ENCODE measurements at places on chromosomes 7 and 10. TPM values are rescaled to one million over a fixed set of nuclear protein-coding genes. Genes with fewer than 3 reads are reported as not detected.

Gene PLEKHA8
- 9.4 TPM for total RNA-seq

GRCh38 chr10:117736655-117737054 is 194.1 kb downstream of the EMX2 start:
- no peaks in the 10 kb centered on the region for H3K4me1 ChIP-seq
- no peak overlapping the region for H3K27ac ChIP-seq
- H3K36me3 ChIP-seq, result no peaks in the 10 kb centered on the region
- H3K4me3 ChIP-seq, result no peak overlapping the region
- H3K27me3 ChIP-seq, result peaks cover 29% of the 10 kb centered on the region

DNA sequence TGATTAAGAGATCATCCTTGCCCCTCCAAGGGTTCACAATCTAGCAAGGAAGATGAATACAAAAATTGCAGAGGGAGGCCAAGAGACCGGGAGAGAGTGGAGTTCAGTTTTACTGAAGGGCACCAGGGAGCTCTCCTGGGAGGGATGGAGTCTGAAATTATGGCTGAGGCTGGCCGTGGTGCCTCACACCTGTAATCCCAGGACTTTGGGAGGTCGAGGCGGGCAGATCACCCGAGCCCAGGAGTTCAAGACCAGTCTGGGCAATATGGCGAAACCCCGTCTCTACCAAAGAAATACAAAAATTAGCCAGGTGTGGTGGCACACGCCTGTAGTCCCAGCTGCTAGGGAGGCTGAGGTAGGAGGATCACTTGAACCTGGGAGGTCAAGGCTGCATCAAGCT is 51.4 kb upstream of the MXI1 start:
- H3K27ac ChIP-seq, result no peak overlapping the region
- no peak overlapping the region for H3K4me3 ChIP-seq
- H3K4me1 ChIP-seq, result peaks cover 19% of the 10 kb centered on the region
- DNase-seq, result no peak
- H3K36me3 ChIP-seq, result no peaks in the 10 kb centered on the region

DNA sequence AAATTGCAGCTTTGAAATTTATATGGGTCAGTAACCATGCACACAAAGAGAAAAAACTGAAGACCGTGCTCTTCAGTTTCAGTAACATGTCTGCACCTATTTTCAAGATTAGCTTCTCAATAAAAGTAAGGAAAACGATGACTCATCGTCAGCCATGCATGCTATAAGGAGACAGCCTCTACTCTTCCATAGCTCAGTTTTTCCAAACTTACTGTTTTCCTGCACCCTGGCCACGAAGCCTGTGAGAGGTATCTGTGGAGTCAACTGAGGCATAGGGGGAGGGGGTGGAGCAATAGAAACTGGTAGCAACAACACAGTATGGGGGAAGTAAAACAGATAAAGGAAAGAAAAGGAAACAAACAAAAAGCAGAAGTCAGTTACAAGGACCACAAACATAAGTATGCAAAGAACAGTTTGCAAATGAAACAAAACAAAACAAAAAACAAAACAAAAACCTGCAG is 58.0 kb downstream of the PDSS1 start:
- no peak overlapping the region for H3K4me3 ChIP-seq

- no peak overlapping the region for H3K4me3 ChIP-seq
- peaks cover 44% of the 10 kb centered on the region for H3K36me3 ChIP-seq
- DNase-seq, result peak; percentile 16
- H3K27ac ChIP-seq, result no peak overlapping the region
- H3K27me3 ChIP-seq, result no peaks in the 10 kb centered on the region
Measured at GRCh38 chr10:14904316-14904732, 25.7 kb downstream of the SUV39H2 start.

DNA sequence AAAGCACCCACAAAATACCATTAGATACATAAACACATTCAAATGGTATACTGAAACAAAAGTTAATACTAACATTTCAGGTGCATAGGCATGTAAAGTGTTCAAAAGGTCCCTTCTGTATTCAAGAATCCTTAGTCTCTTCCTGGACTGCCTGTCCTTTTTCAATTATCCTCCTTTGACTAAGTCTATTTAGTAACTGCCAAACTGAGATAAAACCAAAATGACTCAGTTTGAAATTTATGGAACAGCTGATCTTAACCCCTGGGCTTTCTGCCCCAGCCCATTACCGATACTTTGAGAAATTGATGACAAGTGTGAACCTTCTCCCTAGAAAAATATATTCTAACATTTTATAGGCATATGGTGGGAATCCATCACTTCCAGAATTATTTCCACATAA is 5.4 kb downstream of the EPC1 start:
- no peak for DNase-seq
- H3K27ac ChIP-seq, result peak overlapping the region; percentile 73
- H3K27me3 ChIP-seq, result no peaks in the 10 kb centered on the region
- H3K4me3 ChIP-seq, result peak overlapping the region; percentile 37
- H3K36me3 ChIP-seq, result peaks cover 36% of the 10 kb centered on the region
- H3K4me1 ChIP-seq, result peaks cover 80% of the 10 kb centered on the region

GRCh38 chr7:80263821-80264220 is 129.2 kb downstream of the GNAI1 start:
- no peaks in the 10 kb centered on the region for H3K4me1 ChIP-seq
- no peak overlapping the region for H3K27ac ChIP-seq
- H3K4me3 ChIP-seq, result no peak overlapping the region
- no peaks in the 10 kb centered on the region for H3K36me3 ChIP-seq

- no peak overlapping the region for H3K27ac ChIP-seq
- no peaks in the 10 kb centered on the region for H3K36me3 ChIP-seq
- no peak overlapping the region for H3K4me3 ChIP-seq
- peaks cover 5% of the 10 kb centered on the region for H3K27me3 ChIP-seq
- H3K4me1 ChIP-seq, result no peaks in the 10 kb centered on the region
- DNase-seq, result no peak
Measured at GRCh38 chr7:137667633-137668387, 179.0 kb downstream of the DGKI start.

GRCh38 chr7:30112103-30112713 is 22.6 kb upstream of the MTURN start:
- H3K4me1 ChIP-seq, result peaks cover 5% of the 10 kb centered on the region
- peak; percentile 12 for DNase-seq
- H3K4me3 ChIP-seq, result no peak overlapping the region
- H3K36me3 ChIP-seq, result peaks cover 6% of the 10 kb centered on the region
- H3K27me3 ChIP-seq, result no peaks in the 10 kb centered on the region

- no peak overlapping the region for H3K4me3 ChIP-seq
- no peaks in the 10 kb centered on the region for H3K4me1 ChIP-seq
- H3K27ac ChIP-seq, result no peak overlapping the region
- H3K27me3 ChIP-seq, result peaks cover 5% of the 10 kb centered on the region
- no peak for DNase-seq
Measured at GRCh38 chr7:30965372-30965771, 1.6 kb downstream of the GHRHR start.

GRCh38 chr7:101884671-101885596 is 67.5 kb downstream of the CUX1 start:
- peak; percentile 30 for DNase-seq
- no peaks in the 10 kb centered on the region for H3K36me3 ChIP-seq
- H3K27me3 ChIP-seq, result no peaks in the 10 kb centered on the region
- H3K27ac ChIP-seq, result no peak overlapping the region

DNA sequence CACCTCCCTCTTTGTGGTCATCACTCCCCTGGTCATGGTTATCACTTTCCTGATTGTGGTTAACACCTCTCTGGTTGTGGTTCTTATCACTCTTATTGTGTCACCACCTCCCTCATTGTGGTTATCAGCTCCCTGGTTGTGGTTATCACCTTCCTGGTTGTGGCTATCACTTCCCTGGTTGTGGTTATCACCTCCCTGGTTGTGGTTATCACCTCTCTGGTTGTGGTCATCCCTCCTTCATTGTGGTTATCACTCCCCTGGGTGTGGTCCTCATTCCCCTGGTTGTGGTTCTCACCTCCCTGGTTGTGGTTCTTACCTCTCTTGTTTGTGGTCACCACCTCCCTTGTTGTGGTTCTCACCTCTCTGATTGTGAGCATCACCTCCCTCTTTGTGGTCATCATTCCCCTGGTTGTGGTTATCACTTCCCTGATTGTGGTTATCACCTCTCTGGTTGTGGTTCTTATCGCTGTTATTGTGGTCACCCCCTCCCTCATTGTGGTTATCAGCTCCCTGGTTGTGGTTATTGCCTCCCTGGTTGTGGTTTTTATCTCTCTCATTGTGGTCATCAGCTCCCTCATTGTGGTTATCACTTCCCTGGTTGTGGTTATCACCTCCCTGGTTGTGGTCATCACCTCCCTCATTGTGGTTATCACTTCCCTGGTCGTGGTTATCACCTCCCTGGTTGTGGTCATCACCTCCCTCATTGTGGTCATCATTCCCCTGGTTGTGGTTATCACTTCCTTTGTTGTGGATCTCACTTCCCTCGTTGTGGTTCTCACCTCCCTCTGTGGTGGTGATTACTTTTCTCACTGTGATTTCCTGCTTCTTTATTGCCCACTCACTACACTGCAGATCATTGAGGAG is 106.7 kb downstream of the GPR26 start:
- peak overlapping the region; percentile 63 for H3K4me3 ChIP-seq
- peak; percentile 24 for DNase-seq
- peak overlapping the region; percentile 82 for H3K27ac ChIP-seq
- peaks cover 14% of the 10 kb centered on the region for H3K27me3 ChIP-seq
- H3K36me3 ChIP-seq, result peaks cover 7% of the 10 kb centered on the region

DNA sequence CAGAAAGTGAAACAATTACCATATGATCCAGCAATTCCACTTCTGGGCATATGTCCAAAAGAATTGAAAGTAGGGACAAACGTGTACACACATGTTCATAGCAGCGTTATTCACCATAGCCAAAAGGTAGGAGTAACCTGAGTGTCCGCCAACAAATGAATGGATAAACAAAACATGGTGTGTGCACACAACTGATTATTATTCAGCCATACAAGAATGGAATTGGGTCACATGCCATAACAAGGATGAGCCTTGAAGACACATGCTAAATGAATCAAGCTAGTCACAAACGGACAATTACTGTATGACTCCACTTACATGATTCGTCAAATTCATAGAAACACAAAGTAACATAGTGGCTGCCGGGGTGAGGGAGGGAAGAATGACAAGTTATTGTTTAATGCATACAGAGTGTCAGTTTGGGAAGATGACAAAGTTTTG is 4.1 kb upstream of the OIT3 start:
- no peak overlapping the region for H3K4me3 ChIP-seq
- DNase-seq, result no peak
- peaks cover 8% of the 10 kb centered on the region for H3K4me1 ChIP-seq
- no peak overlapping the region for H3K27ac ChIP-seq

Gene CYP17A1
- not detected for total RNA-seq

DNA sequence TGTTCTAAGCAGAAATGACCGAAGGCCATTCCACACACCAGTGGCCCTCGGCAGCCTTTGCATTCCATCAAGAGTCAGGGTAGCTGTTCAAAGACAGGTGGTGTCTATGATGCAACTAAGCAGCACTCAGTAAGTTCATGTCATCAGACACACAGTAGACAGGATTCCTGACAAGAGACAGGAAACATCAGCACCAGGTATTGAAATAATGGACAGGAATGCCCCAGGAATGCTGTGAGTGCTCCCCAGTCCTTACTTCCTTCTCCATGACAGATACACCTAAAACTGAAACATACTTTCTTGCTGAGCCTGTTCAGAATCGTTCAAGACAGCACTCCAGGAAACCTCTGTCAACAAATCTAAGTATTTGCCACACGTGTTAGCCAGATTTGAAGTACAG is 204.4 kb downstream of the TPST1 start:
- DNase-seq, result no peak
- no peak overlapping the region for H3K4me3 ChIP-seq
- H3K36me3 ChIP-seq, result no peaks in the 10 kb centered on the region
- peaks cover 7% of the 10 kb centered on the region for H3K4me1 ChIP-seq

Gene VENTX
- total RNA-seq, result 0.12 TPM

DNA sequence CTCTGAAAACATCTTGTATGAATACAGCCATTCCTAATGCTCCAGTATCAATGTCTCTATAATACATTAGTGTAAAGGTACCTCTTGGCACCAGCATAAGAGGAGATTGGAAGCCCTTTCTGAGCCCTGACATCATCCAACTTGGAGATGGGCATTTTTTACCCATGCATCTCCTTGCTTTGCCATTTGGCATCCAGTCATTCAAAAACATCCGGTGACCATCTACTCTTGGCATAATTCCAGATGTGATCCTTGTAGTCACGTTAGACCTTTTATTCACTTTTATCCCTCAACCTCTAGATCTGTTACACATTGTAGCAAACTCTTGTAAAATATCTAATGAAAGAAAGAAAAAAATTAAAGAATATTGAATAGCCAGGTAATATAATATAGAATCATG is 17.9 kb upstream of the SGMS1 start:
- peaks cover 16% of the 10 kb centered on the region for H3K27me3 ChIP-seq
- no peaks in the 10 kb centered on the region for H3K36me3 ChIP-seq
- DNase-seq, result no peak

GRCh38 chr7:7539152-7539551 is 3.5 kb upstream of the COL28A1 start:
- peaks cover 4% of the 10 kb centered on the region for H3K27me3 ChIP-seq
- H3K27ac ChIP-seq, result no peak overlapping the region
- no peaks in the 10 kb centered on the region for H3K36me3 ChIP-seq
- H3K4me3 ChIP-seq, result no peak overlapping the region

GRCh38 chr7:95874129-95874528 is 101.8 kb downstream of the DYNC1I1 start:
- no peak overlapping the region for H3K4me3 ChIP-seq
- no peak for DNase-seq
- H3K4me1 ChIP-seq, result no peaks in the 10 kb centered on the region
- peaks cover 9% of the 10 kb centered on the region for H3K27me3 ChIP-seq

Gene ACBD7
- 1.7 TPM for total RNA-seq

Gene RPEL1
- not detected for total RNA-seq

- no peak overlapping the region for H3K27ac ChIP-seq
- H3K4me1 ChIP-seq, result peaks cover 4% of the 10 kb centered on the region
- H3K36me3 ChIP-seq, result no peaks in the 10 kb centered on the region
- H3K27me3 ChIP-seq, result no peaks in the 10 kb centered on the region
Measured at GRCh38 chr10:3406556-3406955, 234.0 kb upstream of the PITRM1 start.

- H3K36me3 ChIP-seq, result no peaks in the 10 kb centered on the region
- DNase-seq, result no peak
- H3K4me3 ChIP-seq, result no peak overlapping the region
- no peaks in the 10 kb centered on the region for H3K27me3 ChIP-seq
- H3K27ac ChIP-seq, result no peak overlapping the region
Measured at GRCh38 chr7:136309407-136309806, 332.2 kb upstream of the MTPN start.

GRCh38 chr7:94974423-94974822 is 67.0 kb downstream of the PPP1R9A start:
- H3K27ac ChIP-seq, result no peak overlapping the region
- no peak for DNase-seq

DNA sequence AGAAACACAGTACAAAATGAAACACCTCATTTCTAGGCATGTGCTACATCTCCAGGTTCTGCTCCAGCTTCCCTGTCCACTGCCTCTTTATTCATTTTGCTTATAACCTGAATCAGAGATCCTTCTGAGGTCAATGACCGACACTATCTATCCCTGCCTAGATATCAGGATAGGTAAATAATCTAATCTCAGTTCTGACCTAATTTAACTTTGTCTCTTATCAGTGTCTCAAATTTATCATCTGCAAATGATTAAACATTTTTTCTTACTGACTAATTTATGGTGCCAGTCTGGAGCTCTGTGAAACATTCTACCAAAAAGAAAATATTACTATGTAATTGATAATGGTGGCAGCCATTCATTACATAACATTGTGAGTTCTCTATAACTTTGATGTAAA is 61.1 kb downstream of the SGCE start:
- H3K4me1 ChIP-seq, result no peaks in the 10 kb centered on the region
- H3K4me3 ChIP-seq, result no peak overlapping the region
- H3K36me3 ChIP-seq, result peaks cover 1% of the 10 kb centered on the region
- DNase-seq, result no peak
- H3K27ac ChIP-seq, result no peak overlapping the region

GRCh38 chr10:131617113-131617858 is 283.5 kb upstream of the PPP2R2D start:
- H3K4me1 ChIP-seq, result no peaks in the 10 kb centered on the region
- H3K27me3 ChIP-seq, result no peaks in the 10 kb centered on the region
- H3K4me3 ChIP-seq, result no peak overlapping the region
